ENCODE measurements at places on chromosomes 4 and X.

DNA sequence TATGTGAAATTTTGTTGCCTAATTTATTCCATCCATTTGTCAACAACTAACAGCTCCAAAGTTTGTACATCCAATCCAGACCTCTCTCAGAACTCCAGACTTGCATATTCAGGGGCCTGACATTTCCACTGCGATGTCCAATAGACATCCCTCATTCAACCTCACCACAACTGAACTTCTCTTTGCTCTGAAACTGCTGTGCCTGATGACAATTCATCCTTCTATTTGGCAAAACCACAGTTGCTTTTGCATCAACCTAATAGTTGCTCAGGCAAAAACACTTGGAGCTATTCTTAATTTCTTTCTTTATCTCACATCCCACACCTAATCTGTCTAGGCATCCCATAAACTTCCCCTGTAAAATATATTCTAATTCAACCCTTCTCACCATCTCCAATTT lies 56.5 kb downstream of the ANTXR2 start:
- H3K27me3 ChIP-seq: no peaks in the 10 kb centered on the region
- H3K4me1 ChIP-seq: peaks cover 6% of the 10 kb centered on the region

DNA sequence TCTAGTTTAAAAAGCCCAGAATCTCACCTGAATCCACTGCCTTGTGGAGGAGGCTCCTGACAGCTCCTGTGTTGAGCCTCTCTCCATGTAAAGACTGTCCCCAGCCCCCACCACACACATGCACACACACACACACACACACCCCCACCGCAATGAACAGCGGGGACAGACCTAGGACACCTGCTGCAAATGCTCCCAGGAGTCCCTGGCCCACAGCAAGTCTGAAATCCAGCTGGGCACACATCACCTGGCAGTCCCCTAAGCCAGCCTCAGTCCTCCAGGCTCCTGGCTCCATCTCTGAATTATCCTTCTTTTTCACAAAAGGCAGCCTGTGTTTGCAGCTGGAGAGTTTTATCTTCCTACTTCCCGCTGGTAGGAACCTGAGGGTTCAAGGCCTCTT lies 6.6 kb upstream of the FAM53A start:
- H3K36me3 ChIP-seq: peaks cover 17% of the 10 kb centered on the region
- no peaks in the 10 kb centered on the region for H3K4me1 ChIP-seq
- no peaks in the 10 kb centered on the region for H3K27me3 ChIP-seq
- H3K4me3 ChIP-seq: no peak overlapping the region

DNA sequence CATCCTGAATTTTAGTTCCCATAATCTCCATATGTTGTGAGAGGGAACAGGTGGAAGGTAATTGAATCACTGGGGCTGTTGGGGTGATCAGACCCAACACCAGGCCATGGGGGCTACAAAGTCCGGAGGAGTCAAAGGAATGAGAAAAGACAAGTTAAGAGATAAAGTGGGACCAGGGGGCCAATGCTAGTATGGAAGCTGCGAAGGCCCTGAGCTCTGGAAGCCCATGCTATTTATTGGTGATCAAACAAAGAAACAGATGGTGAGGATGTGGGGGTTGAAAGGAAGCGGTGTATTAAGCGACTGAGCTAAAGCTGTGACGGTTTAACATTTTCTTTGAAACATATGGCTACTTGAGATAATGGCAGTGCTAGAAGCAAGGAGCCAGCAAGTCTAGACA lies 132.8 kb downstream of the PDGFC start:
- H3K27ac ChIP-seq: no peak overlapping the region
- H3K4me1 ChIP-seq: no peaks in the 10 kb centered on the region
- H3K36me3 ChIP-seq: peaks cover 38% of the 10 kb centered on the region
- no peak overlapping the region for H3K4me3 ChIP-seq
- no peak for DNase-seq
- no peaks in the 10 kb centered on the region for H3K27me3 ChIP-seq

- DNase-seq: no peak
- H3K4me1 ChIP-seq: peaks cover 6% of the 10 kb centered on the region
- no peaks in the 10 kb centered on the region for H3K36me3 ChIP-seq
- no peak overlapping the region for H3K27ac ChIP-seq
- H3K27me3 ChIP-seq: no peaks in the 10 kb centered on the region
- no peak overlapping the region for H3K4me3 ChIP-seq
Observed at GRCh38 chr4:12889054-12889453, 595.1 kb downstream of the RAB28 start.

DNA sequence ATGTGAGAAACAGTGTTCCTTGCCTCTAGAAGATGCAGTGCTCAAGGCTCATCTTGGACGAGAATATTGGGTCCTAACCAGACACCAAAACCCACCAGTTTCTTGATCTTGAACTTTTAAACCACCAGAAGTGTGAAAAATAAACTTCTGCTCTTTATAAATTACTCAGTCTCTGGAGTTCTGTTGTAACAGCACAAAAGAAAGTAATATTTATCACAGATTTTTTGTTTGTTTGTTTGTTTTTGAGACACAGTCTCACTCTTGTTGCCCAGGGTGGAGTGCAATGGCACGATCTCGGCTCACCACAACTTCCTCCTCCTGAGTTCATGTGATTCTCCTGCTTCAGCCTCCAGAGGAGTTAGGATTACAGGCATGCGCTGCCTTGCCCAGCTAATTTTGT lies 371.1 kb upstream of the NDST4 start:
- DNase-seq: no peak
- H3K4me1 ChIP-seq: no peaks in the 10 kb centered on the region
- no peaks in the 10 kb centered on the region for H3K27me3 ChIP-seq
- no peak overlapping the region for H3K27ac ChIP-seq
- H3K36me3 ChIP-seq: no peaks in the 10 kb centered on the region
- H3K4me3 ChIP-seq: no peak overlapping the region

- no peak overlapping the region for H3K27ac ChIP-seq
- no peaks in the 10 kb centered on the region for H3K4me1 ChIP-seq
- no peaks in the 10 kb centered on the region for H3K36me3 ChIP-seq
- no peak for DNase-seq
- no peak overlapping the region for H3K4me3 ChIP-seq
- no peaks in the 10 kb centered on the region for H3K27me3 ChIP-seq
Observed at GRCh38 chr4:117983541-117984365, 50.5 kb upstream of the NDST3 start.

- no peaks in the 10 kb centered on the region for H3K36me3 ChIP-seq
- no peak for DNase-seq
- H3K27me3 ChIP-seq: no peaks in the 10 kb centered on the region
- H3K4me1 ChIP-seq: no peaks in the 10 kb centered on the region
- H3K4me3 ChIP-seq: no peak overlapping the region
- H3K27ac ChIP-seq: no peak overlapping the region
Observed at GRCh38 chr4:61571761-61572559, 371.8 kb downstream of the ADGRL3 start.

All from type B pancreatic cell (in vitro differentiated cells).